ENCODE measurements at places on chromosomes 1 and 21.

GRCh38 chr1:101190441-101190840 lies 46.4 kb upstream of the S1PR1 start:
- no peak for DNase-seq

DNA sequence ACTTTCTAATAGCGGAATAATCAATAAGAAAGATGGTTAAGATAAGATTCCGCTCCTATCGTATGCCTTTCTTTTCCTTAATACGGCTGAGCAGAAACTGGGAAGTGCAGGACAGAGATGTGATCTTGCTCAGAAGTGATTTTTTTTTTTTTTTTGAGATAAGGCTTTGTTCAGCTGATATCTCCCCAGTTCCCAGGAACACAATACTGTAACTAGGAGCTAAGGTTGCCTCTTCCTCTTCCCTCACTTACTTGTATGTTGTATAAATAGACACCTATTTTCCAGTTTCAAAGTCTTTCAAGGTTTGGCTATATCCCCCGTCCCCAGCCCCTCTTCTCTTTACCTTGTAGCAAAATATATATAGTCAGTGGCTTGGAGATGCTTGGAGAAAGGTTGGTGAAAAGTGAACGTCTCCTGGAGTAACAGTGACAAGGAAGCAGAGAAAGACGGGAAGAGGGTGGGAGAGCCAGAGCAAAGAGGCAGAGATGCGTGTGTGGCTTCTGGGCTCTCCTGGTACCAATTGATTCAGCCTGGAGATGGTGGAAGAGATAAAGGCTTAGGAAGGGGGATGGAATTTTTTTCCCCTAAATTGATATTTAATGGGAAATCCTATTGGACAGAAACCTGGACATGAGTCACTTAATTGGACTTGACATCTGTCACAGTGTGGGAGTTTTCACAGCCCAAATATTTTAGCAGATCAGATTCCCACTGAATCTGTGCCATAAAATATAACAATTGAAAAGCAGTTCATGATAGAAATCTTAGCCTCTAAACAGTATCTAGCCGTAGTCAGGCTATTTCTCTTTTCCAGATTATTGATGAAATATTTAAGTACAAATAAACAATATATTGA lies at the start of gene NHLH2:
NHLH2 (minus strand) TSS at position 522 of the 856 bp plus-strand sequence. CDS start 2,754 bp downstream, outside the sequence.
- DNase-seq: no peak

DNA sequence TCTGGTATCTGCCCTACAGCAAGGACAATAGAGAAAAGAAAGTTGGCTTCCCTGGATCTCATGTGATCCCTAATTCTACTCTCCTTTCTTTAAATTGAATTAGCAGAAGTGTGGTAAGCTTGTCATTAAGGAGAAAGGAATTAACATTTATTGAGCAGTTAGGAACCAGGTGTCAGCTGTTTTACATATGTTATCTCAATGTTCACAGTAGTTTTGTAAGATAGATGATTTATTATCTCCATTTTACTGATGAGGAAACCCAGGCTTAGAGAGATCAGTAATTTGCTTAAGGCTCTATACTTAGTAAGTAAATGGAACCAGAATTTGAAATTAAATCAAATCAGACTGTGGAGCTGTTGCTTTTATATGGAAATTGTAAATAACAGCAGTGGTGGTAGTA lies 8.0 kb downstream of the XPR1 start:
- no peak for DNase-seq

GRCh38 chr21:46004168-46004861 lies 22.7 kb downstream of the COL6A1 start:
- no peak for DNase-seq

DNA sequence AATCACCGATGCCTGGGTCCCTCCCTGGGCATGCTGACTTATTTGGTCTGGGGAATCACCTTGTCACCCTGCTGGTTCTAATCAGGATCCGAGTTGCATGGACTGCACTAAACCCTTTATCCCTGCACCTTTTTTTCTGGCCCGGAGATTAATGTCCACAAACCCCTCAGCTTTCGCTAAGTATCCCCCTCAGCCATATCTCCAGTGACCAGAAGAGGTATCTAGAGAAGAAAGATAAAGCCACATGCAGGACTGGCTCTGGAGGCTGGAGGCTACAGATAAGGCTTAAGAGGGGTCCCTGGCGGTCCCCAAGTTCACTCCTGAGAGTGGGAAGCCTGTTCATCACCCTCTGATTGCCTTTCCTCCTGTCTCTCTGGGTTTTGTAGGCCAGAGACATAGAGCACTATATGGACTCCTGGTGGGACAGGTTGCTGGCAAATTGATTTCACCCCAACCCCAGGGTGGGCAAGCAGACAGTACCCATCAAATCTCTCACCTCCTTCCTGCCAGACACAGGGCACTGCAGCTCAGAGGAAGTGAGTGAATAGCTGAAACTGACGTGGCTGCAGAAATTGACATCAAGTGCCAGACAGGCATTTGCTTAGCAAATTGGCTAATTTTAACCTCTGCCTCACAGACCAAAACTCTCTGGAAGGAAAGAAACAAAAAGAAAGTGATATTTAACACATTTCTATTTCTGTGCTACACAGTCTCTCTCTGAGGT lies 38.8 kb downstream of the HMGB4 start:
- no peak for DNase-seq

DNA sequence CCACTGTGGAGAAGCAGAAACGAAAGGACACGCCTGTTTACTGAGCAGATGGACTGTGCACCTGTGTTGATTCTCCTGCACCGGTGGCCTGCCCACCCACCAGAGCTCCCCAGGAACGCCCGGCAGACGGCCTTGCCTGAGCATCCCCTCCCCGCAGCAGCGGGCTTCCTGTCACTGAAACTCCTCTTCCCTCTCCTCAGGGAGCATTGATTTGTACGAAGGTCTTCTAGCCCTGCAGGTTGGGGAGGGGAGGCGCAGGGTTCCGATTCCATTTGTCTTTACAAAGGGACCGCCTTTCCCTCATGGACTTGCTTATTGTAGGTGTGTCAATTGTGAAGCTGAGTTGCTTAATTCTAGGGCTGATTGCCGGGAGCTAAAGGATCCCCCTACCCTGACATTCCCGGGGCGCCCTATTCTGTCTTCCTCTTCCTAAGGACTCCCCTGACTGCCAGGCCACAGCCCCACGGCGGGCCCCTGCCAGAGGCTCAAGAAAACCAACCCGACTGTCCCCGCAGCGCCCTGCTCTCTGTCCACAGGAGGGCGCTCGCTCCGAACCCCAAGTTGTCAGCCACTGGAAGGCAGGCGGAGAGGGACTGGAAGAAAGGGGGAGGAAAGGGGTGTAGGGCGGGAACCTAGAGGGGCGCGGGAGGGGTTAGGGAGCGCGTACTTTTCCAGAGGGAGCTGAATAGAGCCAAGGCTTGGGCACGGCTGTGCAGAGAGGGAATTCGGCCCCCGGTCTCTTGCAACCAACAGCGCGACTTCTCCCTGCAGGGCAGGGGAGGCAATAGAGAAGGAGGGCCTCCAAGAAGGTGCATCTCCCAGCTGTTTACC lies 2.8 kb downstream of the S100A6 start:
- DNase-seq: no peak

GRCh38 chr1:61230523-61230922 lies 148.2 kb downstream of the NFIA start:
- no peak for DNase-seq

DNA sequence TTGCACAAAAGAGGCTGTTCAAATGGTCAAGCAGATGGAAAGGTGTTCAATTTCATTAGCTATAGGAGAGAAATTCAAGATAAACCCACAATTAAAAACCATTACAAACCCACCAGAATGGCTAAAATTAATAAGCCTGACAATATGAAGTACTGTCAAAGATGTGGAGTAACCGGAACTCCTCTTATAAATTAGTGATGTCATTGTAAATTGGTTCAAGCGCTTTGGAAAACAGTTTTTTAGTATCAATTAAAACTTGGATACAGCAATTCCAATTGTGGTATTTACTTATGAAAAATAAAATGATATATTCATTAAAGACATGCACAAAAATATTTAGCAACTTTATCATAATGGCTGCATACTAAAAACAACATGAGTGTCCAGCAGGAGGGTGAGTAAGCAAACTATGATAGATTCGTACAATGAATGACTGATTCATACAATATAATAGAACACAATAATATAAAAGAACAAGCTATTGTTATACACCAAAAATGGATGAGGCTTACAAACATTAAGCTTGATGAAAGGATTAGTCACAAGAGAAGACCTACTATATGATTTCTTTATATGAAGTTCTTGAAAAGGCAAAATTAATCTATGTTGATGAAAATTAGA lies 38.4 kb upstream of the FGGY start:
- no peak for DNase-seq

- no peak for DNase-seq
Observed at GRCh38 chr1:159821171-159821867, 5.4 kb upstream of the SLAMF8 start.

- no peak for DNase-seq
Observed at GRCh38 chr1:22488319-22488718, 36.7 kb downstream of the ZBTB40 start.

- no peak for DNase-seq
Observed at GRCh38 chr1:217627431-217627830, 3.5 kb downstream of the GPATCH2 start.

GRCh38 chr1:238408737-238409136 lies 518.0 kb upstream of the ZP4 start:
- DNase-seq: no peak

Measured in NCI-H1105 (cell line).